ENCODE measurements at places on chromosomes 5 and 9.

DNA sequence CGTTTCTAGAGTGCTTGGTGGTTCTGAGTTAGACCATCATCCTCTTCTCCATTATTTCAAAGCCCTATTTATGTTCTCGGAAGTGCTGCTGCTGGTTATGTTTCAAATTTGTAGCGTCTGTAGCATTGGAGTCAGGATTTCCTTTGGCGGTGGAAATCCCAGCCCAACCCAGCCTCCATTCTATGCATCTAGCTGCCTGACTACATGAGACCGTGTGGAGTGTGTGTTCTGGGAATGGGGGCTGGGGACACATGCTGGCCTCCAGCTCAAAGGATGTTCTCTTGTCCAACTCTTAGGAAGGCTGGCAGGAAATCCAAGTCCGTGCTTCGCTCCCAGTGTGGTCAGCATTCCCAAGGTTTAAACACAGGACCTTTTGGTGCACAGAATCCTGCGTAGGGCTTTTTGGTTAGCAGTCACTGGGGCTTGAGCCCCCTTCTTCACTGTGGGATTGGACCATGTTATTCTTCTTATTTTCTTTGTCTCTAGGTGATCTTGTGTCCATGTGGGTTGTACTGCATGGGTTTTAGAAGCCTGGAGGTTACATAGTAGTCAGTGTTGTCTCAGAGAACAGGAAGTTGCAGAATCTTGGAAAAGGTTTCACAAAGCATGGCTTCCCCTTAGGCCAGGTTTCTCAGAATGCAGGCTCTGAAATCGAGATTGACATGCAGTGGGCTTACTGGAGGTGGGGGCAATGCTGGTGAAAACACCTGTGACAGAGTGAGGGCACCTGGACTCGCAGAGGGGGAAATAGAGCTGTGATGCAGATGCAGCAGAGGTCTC, 132.2 kb downstream of the ARHGAP26 start:
- no peak for DNase-seq

- DNase-seq: no peak
These were observed 109.7 kb upstream of the PCA3 start for GRCh38 chr9:76654575-76654974.

- no peak for DNase-seq
These were observed 31.8 kb downstream of the DMRT3 start for GRCh38 chr9:1008216-1008615.

- DNase-seq: peak; percentile 72
These were observed 9.7 kb upstream of the C9orf152 start for GRCh38 chr9:110217656-110218099.

DNA sequence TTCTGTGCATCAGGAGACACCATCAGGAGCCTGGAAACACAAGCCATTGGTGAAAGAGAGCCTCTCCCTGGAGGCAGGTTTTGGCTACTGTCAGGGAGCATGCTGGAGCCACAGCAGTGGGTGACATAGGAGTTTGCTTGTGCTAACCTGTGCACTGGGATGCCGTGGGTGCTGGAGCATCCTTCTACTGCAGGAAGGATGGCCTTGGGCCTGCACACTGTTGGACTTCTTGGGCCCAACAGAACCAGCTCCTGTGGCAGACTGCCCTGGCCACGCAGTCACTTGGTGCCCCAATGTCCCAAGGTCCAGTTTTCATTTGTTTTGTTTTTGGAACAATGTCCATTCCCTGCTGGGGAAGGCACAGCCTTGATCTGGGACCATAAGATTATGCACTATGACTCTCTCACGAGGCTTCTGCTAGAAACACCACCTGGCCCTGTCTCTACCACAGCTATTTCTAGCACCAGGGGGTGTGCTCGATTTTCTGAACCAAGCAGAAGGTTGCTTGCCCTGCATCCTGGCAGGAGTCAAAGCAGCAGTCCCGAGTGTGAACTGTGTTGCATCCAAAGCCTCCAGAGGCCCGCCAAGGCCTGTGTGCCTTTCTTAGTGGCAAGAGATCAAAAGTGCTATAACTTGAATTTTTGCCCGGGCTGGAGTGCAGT, 5.5 kb upstream of the LTC4S start:
- no peak for DNase-seq

GRCh38 chr5:143182901-143183820, 220.3 kb downstream of the NR3C1 start:
- DNase-seq: no peak

DNA sequence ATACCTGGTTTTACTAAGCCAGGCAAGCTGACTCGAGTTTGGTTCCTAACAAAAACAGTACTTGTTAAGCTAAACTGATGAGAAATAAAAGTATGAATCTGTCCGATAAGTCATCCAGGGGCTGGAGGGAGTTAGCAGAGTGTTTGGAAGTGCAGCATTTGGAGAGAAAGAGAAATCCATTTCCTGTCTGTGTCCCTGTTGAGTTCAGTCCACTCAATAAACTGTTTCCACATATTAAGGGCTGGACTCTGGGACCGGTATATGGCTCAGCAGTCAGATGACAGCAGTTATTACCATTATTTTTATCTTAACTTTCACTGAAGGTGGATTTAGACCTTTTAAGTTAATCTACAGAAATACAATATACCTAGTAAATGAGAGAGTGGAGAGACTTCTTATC, 130.6 kb upstream of the ADRA1B start:
- no peak for DNase-seq

- DNase-seq: no peak
These were observed 57.0 kb downstream of the PFDN1 start for GRCh38 chr5:140245926-140246325.

DNA sequence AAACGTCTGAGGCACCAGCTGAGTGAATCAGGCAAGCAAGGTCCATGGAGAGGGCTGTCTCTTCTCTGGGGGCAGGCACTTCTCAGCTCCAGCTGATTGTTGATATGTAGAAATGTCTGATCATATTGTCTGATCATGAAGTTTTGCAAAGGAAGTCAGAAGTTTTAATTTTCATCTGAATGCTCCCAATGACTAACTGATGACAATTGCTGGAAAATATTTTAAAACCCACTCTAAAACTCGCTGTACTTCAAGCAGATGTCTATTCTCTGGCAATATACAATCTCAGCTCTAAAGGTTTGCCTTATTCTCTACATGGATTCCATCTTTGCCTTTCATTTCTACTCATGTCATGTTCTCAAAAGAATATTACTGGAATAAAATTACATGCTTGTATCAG, 12.7 kb downstream of the PLK2 start:
- no peak for DNase-seq

Data from SK-MEL-5 (cell line).